ENCODE measurements at places on chromosomes 1 and 21.

GRCh38 chr1:99634971-99635624, 10.8 kb upstream of the PALMD start:
- DNase-seq: no peak

DNA sequence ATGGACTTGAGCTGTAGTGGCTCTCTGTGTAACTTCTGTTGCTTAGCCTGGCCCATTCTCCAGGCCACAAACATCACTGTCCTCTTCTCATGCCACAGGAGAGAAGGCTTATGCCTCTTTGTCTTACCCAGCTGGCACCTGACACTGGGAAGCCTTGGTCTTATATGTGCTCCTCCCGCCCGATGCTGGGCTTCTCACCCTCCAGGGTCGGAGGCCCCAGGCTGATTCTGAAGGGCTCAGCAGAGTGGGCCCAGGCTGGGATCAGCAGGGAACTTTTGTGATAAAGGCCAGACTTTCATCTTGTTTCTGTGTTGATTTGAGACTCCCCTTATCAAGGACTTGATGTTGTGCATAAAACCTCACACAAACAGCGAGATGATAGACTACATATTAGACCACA, 29.8 kb downstream of the TRPM2 start:
- no peak for DNase-seq

GRCh38 chr1:164557270-164557669, 1.7 kb upstream of the PBX1 start:
- DNase-seq: no peak

DNA sequence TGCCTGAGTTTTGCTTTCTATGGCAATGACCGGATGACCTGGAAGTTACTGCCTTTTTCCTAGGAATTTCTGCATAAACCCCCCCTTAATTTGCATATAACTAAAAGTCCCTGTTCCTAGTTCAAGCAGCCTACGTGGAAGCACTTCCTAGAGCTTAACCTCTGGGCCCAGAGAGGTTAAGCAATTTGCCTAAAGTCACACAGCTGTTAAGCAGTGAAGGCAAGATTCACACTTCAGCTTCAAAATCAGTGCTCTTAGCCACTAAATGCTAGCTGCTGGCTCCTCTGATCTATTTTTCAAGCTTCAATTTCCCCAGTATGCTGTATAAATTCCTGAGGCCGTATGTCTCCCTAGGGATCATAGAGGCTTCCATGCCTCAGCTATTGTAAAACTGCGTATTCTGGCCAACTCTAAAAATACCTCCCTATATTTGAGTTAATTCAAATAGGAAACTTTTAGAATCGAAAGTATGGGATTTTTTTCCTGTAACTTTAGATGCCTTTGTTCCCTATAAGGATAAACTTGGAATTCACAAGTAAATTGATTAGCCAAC, 53.1 kb upstream of the CD5L start:
- DNase-seq: peak; percentile 23

GRCh38 chr1:9166289-9167235, 37.7 kb upstream of the GPR157 start:
- no peak for DNase-seq

- no peak for DNase-seq
These were observed 99.4 kb downstream of the TSEN15 start for GRCh38 chr1:184150776-184151531.

- DNase-seq: no peak
These were observed 11.8 kb downstream of the NFYC start for GRCh38 chr1:40703316-40703715.

DNA sequence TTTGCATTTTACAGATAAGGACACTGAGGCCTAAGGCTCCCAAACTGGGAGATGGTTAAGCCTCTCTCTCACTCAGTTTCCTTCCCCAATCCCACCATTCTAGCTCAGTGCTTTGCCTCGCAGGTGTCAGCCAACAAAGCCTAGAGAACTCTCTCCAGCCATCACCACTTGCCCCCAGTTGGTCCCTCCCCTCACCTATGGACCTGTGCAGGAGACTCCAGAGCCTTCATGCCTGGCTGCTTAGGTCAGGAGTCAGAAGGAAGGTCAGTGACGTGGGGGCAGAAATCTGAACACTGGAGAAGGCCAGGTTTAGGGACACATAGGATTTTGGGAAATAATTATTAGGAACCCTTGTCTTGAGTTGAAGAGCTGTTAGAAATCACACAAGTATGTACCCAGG, 295.3 kb downstream of the PTPRU start:
- DNase-seq: no peak

- no peak for DNase-seq
These were observed 36.7 kb downstream of the ZNF695 start for GRCh38 chr1:246971090-246971721.

- peak; percentile 77 for DNase-seq
These were observed 8.7 kb upstream of the MDM4 start for GRCh38 chr1:204507317-204508105.

- DNase-seq: no peak
These were observed 564 bp downstream of the DISP1 start for GRCh38 chr1:222815440-222815765.

GRCh38 chr1:244431166-244431565, 20.5 kb downstream of the ADSS2 start:
- no peak for DNase-seq

- no peak for DNase-seq
These were observed 77.6 kb upstream of the DNAH14 start for GRCh38 chr1:224851848-224852261.

DNA sequence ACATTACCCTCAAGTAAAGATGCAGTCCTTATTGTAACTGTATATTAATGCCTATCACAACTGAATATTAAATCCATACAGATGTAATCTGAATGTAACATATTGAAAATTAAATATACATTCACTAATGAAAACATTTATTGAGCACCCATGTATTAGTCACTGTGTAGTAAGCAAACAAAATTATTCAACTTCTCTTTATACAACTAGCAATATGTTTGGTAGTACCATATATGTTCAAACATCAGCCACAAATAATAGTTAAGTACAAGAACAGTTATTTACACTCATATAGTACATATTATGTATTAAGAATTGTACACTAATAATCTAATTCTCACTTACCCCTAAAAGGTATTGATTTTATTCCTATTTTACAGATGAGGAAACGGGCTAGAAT, 17.9 kb downstream of the KIF14 start:
- DNase-seq: no peak

- DNase-seq: no peak
These were observed 978 bp downstream of the PRDM15 start for GRCh38 chr21:41877901-41878830.

- no peak for DNase-seq
These were observed 276.3 kb upstream of the GREM2 start for GRCh38 chr1:240888039-240888786.

GRCh38 chr1:230459465-230459864, 33.3 kb upstream of the PGBD5 start:
- no peak for DNase-seq

DNA sequence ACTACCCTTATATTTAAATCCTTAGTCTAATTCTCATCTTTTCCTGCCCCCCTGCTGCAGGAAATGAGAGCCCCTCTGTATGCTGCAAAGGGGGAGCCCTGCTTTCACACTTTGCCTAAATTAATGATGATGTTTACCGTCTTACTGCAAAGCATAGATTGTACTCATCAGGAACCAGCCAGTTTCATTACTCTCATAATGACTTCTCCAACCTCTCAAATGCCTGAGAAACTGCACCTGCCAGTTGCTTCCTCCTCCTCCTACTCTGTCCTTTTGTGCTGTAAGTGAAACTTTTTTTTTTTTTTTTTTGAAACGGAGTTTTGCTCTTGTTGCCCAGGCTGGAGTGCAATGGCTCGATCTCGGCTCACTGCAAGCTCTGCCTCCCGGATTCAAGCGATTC, 101.7 kb downstream of the ADSS2 start:
- no peak for DNase-seq

DNA sequence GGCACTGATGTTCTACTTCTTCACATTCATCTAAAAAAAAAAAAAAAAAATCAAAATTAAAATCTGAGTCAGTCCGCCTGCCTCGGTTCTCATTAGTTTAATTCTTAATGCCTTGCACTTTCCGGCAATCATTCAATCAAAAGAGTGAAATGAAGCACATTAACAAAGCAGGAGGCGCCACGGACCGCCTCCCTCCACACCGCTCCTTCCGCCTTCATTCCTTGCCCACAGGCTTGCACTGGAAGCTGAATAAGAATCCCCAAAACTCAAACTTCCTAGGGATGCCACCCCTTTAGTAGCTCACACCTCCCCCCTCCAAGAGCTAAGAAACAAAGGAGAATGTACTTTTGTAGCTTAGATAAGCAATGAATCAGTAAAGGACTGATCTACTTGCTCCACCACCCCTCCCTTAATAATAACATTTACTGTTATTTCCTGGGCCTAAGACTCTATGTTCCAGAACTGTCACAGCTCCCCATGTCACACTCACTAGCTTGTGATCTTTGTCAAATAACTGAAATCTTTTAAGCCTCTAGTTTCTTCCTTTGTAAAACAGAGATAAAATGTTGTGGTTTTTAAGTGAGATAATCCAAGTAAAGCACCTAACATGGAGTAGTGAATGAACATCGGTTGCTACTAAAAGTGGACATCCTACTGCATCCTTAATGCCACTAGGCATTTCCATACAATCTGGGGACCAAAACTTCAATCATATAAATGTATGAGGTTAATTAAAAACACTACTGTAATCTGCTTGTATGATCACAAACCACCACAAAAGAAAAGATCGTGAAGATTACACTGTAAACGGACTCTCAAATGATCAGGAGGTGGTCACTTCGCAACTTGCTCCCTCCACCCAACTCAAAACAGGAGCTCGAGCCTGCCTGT, 27.4 kb downstream of the LGALS8 start:
- DNase-seq: no peak

DNA sequence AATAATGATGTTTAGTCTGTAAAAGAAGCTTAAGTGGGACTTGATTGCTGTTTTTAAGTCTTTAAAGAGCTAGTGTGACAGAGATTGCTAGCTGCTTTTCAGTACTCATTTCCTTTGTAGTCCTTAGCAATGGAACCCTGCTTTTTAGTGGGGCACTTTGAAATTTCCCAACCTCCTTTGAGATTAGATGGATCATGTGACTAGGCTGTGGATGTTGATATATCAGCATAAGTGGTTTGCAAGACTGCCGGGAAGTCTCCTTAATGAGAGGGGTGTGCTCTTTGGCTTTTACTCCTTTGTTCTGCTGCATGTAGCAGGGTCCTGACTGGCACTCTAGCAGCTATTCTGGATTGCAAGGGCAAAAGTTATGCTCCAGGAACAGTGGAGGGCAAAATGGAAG, 11.2 kb upstream of the RCOR3 start:
- no peak for DNase-seq

DNA sequence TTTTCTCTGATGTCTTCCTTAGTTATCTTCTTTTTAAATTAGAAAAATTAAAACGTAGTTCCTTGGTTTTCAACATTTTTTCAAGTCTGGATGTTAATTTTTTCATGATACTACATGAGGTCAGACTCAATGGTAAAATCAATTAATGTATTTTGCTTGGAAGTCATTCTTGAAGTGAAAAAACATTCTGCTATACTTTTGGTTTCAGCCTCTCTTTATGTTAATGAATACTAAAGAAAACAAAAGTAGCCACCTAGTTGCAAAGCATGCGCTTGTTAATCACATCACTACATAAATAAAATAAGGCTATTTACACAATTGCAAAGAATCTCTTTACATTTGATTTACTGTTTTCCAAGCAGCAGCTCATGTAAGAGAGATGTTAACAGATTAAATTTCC, 170.4 kb downstream of the LIPI start:
- DNase-seq: no peak

GRCh38 chr1:85496941-85497582, 32.1 kb upstream of the DDAH1 start:
- DNase-seq: no peak

DNA sequence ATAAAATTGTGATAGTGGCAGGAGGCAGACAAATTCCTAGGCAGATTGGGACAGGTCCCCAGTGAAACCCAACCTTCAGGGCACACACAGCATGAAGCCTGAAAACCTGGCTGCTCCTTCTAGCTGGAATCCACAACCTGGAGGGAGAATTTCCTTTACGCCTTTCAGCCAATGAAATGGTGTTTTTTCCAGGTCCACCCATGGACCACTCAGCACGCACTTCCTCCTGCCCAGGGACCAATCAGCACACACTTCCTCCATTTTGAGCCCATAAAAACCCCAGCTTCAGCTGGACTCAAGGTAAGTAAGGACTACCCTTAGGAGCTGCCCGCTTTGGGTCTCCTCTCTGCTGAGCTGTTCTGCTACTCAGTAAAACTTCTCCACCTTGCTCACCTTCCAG, 120.1 kb downstream of the AKT3 start:
- DNase-seq: no peak

- DNase-seq: no peak
These were observed 579.9 kb upstream of the NCAM2 start for GRCh38 chr21:20418353-20418752.

DNA sequence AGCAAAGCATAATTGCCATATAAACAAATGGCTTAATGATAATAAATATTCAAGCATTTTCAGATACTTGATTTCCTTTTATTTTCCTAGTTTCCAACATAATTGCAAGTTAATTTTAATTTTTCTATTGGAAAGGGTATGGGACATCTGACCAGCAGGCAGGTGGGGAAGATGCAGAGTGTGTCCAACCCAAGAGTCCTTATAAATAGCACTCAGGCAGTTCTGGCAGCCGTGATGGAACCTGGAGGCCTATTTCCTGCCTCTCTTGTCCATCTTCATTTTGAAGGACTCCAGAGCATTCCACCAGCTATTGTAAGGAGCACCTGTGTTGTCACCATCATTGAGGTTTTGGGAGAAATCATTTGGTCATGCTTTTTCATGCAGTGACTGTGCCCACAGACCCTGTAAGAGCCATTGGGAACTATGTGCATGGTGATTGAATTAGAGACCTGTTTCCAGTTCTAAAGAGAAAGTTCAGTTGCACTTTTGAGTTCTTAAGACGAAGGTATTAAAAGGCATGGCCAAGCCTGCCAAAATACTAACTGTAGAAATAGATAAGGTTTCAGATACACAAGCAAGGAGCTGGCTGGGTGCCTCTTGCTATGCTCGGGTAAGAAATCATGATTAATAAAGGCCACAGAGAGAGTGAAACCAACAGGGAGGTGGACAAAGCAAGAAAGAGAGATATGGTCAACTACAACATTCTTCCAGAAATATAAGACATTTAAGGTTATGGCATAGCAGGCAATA, 92.3 kb downstream of the SPATA46 start:
- DNase-seq: no peak

- no peak for DNase-seq
These were observed 93.2 kb downstream of the EPHB2 start for GRCh38 chr1:22803833-22804232.

DNA sequence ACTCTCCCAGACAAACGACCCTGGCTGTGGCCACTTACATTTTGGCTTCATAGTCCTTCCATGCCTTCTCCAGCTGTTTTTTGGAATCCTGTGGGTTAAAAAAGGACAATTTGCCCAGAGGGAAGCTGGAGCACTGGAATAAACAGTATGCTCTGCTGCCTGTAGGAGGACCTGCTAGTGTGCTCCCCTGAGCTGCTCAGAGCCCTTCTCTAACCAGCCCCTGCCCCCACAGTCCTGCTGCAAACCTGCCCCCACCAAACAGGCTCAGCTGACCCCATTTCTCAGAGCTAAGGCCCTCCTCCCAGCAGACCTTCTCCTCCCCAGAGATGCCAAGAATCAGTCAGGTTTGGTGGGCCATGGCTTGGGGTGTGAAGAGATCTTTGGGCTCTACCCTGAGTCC, 26.9 kb upstream of the TCEA3 start:
- DNase-seq: no peak

Data from right hindlimb (tissue), 1 donor.